NCI-H345 (cell line): ENCODE measurements at places on chromosomes 4 and X.

GRCh38 chr4:173332963-173333657 is 1.0 kb downstream of the HMGB2 start:
- DNase-seq: no peak

DNA sequence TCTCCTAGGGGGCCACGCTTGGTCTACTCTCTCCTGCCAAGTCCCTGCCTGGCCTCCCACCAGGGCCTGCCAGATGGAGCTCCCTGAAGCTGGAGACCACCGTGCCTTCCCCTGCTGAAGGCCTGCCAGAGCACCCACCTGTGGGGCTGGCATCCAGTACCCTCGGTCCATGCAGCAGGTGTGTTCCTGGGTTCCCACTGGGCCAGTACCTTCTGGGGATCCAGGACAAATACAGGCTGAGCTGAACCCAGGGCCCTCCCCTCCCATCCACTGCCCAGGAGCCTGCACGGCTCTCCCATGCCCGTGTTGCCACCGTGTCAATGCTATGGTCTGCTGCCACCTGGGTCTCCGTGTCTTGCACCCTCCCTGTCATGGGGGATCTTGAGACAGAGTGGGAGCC is 68.8 kb downstream of the ABLIM2 start:
- no peak for DNase-seq

- DNase-seq: no peak
These were observed 2.0 kb downstream of the GAK start for GRCh38 chr4:930028-930551.

- DNase-seq: no peak
These were observed 81.9 kb downstream of the FAM114A1 start for GRCh38 chr4:38949411-38950051.

DNA sequence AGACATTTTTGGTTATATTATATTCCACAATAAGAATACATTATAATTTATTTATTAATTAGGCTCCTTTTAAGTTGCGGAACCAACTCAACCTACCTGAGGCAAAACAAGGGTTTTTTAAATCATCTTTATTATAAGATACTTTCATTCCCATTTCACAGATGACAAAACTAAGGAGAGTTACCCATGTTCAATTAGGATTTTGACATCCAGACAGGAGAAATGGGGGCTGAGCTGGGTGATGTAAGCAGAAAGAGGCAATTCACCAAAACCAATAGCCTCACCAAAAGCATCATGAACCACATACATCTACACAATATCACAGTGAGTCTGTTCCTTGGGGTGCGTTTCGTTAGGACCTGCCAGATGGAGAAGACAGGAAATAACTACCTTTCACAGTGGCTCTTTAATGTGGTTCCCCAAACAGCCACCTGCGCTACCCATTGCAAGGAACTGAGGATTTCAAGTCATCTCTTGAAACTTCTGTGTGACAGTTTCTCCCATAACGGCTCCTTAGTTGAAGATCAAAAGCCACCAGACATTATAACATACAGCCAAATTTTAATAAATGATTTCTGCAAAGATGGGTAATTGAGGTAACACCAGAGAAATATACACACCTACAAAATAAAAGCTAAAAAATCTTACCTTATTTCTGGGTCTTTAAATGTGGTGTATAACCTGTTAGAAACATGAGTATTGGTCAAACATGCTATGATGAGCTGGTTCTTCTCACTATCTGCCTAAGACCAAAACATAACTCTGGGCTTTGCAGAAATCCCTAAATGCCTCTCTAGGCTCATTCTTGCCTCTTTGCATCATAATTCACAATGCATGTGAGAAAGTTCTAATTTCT is 190.6 kb upstream of the LEF1 start:
- no peak for DNase-seq

- DNase-seq: no peak
These were observed 57.6 kb downstream of the RBM46 start for GRCh38 chr4:154838694-154839093.

DNA sequence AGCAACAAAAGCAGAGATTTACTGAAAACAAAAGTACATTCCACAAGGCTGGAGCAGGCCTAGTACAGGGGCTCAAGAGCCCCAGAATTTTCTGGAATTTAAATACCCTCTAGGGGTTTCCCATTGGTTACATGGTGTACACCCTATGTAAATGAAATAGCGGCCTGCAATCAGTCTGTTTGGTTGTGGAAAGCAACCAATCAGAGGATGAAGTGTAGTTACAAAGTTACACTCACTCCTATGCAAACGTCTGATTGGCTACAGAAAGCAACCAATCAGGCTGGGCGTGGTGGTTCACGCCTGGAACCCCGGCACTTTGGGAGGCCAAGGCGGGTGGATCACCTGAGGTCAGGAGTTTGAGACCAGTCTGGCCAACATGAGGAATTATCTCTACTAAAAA is 13.8 kb upstream of the TXLNG start:
- no peak for DNase-seq

DNA sequence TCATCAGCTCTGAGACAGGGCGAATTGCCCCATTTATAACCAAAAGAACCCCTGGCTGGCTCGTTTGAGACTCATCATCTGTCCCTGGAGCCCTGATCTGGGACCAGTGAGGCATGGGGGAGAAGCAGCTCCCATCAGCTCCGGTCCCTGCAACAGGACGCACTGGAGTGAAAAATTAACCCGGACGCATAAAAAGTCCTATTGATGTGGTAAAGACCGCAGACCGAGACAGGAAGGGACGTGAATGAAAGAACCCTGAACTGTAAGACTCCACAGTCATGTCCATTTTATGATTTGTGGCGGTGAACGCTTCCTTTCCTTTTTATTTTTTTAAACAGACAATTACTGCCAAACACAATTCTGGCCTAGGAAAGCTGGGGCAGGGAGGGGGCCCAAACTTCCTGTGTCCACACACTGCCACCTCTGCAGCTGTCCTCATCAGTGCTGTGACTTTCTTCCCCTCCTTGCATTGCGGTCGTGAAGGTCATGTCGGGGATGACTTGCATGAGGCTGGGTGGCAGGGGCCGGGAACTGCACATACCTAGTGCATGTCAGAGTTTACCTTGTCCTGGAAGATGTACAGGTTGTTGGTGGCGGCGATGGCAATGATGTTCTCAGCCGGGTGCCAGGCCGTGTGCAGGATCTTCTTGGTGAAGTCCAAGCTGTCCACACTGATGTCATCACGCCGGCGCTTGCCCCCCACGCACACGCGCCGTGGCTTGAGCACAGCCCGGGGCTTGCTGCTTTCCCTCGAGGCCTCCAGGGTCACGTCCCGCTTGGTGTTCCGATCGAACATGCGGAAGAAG is 53.3 kb downstream of the WFS1 start:
- DNase-seq: no peak

GRCh38 chrX:134948333-134949241 is 42.2 kb upstream of the SMIM10 start:
- DNase-seq: no peak

DNA sequence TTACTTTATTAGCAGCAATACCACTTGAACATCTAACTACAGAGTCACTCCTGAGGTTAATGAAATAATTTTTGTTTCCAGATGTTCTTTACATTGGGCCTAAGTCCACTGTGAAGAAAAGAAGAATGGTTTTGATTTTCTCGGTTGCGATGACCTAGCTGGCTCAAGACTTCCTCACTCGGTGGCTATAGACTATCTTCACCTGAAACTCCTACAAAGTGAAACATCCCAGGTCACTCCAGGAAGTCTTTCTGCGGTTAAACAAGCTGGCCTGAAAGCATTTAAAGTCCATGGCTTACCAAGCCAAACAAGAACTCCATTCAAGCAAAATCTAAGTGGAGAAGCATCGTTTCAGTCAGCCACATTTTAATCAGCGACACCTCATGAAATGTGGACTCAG is 13.7 kb upstream of the SORBS2 start:
- DNase-seq: no peak

- DNase-seq: no peak
These were observed 78.2 kb downstream of the OPHN1 start for GRCh38 chrX:68354879-68355628.

DNA sequence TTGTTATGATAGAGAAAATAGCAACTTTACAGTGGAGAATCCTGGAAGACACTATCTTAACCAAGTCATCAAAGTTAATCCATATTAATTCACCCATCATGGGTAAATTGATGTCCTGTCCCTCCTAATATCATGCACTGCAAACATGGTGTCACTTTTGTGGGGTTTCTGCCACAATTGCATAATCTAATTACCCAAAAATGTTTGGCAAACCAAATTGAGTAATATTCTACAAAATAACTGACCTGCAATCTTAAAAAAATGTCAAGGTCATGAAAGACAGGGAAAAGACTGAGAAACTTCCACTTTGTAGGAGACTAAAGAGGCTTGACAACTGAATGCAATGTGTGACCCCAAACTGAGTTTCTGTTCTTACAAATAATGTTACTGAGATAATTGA is 37.1 kb upstream of the PLAC8 start:
- no peak for DNase-seq

DNA sequence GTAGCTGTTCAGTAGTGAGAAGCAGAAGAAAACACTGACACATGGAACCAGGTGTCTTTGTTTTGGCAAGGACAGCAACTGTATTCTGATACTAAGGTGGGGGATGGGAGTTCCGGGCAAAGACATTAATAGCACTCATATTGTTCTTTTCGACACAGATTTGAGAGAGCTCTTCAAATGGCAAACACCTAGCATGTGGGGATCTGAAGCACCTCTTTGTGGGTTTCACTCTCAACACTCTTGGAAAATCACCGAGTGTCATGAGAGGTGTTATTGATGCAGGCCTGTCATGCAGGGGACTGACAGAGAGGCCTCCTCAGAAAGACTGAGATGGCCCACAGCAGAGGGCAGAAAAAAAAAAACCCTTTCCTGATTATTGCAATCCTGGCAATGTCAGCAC is 228.4 kb upstream of the VCX start:
- DNase-seq: peak; percentile 95

DNA sequence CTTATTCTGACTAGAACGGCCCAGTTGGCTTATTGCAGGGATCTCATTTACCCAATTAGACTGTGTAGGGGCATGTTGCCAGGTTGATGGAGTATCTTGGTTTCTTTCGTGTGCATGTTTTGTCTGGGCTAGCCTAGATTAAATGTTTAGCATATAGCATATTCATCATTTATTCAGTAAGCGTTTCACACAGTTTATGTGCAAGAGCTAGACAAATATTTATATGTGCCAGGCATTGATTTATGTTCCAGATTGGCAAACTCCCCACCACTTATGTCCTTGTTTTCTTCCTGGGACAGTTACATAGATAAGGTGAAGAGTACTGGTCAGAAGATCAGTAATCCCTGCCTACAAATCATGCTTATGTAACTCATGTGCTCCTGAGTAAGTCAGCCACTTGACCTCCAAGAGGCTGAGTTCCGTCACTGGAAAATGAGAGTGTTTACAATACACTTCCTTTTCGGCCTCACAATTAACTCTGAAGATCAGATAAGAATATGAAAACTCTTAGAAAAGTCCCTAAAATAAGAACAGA is 57.2 kb downstream of the RUFY3 start:
- no peak for DNase-seq

- no peak for DNase-seq
These were observed 501.9 kb downstream of the GABRG1 start for GRCh38 chr4:45621971-45622370.

DNA sequence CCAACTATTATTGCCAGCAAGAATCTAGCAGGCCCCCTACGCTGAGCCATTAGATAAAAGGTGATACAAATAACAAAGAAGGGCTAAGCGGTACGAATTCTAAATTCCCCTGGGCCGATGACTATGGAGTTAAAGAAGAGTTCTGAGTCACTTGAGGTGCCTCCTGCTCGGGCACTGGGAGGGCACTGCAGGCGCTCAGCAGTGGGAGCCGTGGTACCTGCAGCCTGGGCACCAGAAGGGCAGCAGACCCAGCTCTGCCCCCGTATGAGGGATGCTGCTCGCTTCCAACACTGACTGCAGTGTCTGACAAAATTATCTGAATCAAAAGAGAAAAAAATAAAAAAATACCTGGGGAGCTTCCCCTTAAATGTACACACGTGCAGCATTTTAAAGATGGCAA is 44.1 kb upstream of the MTNR1A start:
- DNase-seq: no peak

GRCh38 chr4:11467931-11468330 is 39.2 kb upstream of the HS3ST1 start:
- DNase-seq: no peak

GRCh38 chr4:76003035-76003434 is 4.3 kb downstream of the CXCL9 start:
- no peak for DNase-seq

DNA sequence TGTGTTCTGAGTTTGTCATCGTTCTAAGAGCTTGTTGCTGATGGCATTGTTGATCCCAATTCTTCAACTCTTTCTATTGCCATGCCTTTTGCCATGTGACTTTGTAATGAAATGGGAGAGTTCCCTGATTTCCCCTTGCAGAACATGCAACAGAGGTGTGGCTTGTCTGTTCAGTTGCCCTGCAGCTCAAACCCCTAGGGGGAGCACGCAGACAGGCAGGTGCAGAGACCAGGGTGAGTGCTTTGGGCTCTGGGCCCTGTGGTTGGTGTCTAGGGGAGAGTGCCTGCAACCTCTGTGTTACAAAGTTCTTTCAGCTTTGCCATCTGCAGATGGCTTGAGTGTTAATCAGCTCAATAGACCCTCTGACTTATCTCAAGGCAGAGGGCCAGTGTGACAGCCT is 332.7 kb downstream of the MID1IP1 start:
- DNase-seq: peak; percentile 35

GRCh38 chr4:9997886-9998285 is 23.4 kb downstream of the SLC2A9 start:
- DNase-seq: no peak

DNA sequence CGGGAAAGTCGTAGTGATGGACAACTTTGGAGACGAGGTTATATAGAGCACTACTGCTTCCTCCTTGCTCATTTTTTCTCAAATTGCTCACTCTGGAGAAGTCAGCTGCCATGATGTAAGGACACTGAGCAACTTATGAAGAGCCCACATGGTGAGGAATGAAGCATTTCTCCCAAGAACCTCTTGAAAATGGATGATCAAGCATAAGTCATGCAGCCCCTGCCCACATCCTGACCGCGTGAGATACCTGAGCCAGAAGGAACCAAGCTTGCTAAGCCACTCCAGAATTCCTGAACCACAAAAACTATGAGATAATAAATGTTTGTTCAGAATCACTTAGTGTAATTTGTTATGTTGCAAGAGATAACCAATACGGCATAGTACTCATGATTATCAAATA is 42.8 kb downstream of the PDE5A start:
- no peak for DNase-seq

DNA sequence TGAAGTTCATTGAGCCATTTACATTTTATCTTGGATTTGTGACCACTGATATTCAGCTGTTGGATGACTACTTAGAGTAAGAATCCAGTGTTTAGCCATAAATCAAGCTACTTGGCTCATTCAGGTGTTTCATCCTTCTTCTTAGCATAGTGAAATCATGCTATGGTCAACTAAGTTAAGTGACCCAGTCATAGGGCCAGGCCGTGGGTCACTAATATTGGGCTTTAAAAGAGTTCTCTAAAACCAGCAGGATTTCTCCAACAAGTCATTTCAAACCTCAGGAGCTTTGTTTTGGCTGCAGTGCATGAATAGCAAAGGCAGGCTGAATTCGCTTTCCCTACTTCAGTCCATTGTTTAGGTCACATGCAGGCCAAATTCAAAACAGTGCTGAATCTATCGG is 181.0 kb downstream of the MAML3 start:
- DNase-seq: no peak
